A549 treated with RU486 at 1 μM for 4 hours (cell line): ENCODE measurements at places on chromosomes 1 and 21. TPM values are rescaled to one million over a fixed set of nuclear protein-coding genes. Genes with fewer than 3 reads are reported as not detected.

LENEP gene
- total RNA-seq: not detected in 5 replicates

GABRD gene
- 0.23 to 0.81 TPM (median 0.55 TPM) in 5 replicates for total RNA-seq

MROH7 gene
- not detected in 5 replicates for total RNA-seq

FAM3B gene
- total RNA-seq: not detected in 5 replicates

TEX38 gene
- total RNA-seq: 0.13 TPM in 1 of 5 replicates, not detected in the others

GALNT2 gene
- total RNA-seq: 132 to 171 TPM (median 155 TPM) in 5 replicates

NIBAN1 gene
- total RNA-seq: 0.87 to 1.2 TPM (median 0.92 TPM) in 5 replicates

CHI3L2 gene
- total RNA-seq: 0.15 to 0.64 TPM (median 0.41 TPM) in 4 of 5 replicates, not detected in the other

SORT1 gene
- total RNA-seq: 3.0 to 4.8 TPM (median 3.8 TPM) in 5 replicates

ERICH3 gene
- not detected in 5 replicates for total RNA-seq

SELENBP1 gene
- 5.4 to 7.8 TPM (median 6.2 TPM) in 5 replicates for total RNA-seq

OR2M5 gene
- not detected in 5 replicates for total RNA-seq

CRYZ gene
- total RNA-seq: 51.6 to 67.7 TPM (median 62.1 TPM) in 5 replicates

TRPM2 gene
- 5.2 to 10.6 TPM (median 8.9 TPM) in 5 replicates for total RNA-seq

MTOR gene
- 12.6 to 15.0 TPM (median 13.4 TPM) in 5 replicates for total RNA-seq

SLAMF1 gene
- total RNA-seq: not detected in 5 replicates

PDZK1IP1 gene
- total RNA-seq: 5.3 to 10.5 TPM (median 7.8 TPM) in 5 replicates

PTAFR gene
- 0.23 to 0.26 TPM (median 0.23 TPM) in 5 replicates for total RNA-seq

ZMYM4 gene
- total RNA-seq: 6.9 to 12.9 TPM (median 11.3 TPM) in 5 replicates

NBPF6 gene
- total RNA-seq: not detected in 5 replicates

FCER1A gene
- not detected in 5 replicates for total RNA-seq
